CD4-positive, alpha-beta T cell treated with Interleukin-17A for 1 hour (primary cell): ENCODE measurements at places on chromosomes 12 and 14.

DNA sequence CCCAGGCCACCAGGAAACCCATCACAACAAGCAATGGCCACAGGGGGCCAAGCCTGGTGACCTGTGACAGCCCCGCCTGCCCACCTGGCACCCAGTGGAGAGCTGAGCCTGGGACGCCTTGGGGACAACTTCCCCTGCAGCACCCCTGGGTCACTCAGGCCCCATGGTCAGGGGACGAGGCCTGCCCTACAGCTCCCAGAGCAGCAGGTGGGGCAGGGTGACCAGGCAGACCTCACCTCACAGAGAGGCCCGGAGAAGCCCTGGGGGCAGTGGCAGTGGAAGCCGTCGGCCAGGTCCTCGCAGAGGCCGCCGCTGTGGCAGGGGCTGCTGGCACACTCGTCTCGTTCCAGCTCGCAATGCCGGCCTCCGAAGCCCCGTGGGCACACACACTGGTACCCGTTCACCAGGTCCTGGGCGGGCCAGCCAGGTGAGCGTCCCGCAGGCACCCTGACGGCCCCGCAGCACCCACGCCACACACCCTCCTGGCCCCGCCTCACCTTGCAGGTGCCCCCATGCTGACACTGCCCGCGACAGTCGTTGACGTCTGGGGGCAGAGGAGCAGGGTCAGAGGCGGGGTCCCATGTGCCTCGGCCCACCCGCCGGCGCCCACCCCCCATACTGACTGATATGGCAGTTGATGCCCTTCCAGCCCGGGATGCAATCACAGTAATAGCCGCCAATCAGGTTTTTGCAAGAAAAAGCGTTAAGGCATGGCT lies 18.1 kb downstream of the JAG2 start:
- DNase-seq: no peak

GRCh38 chr12:20711846-20712245 lies 16.7 kb downstream of the SLCO1C1 start:
- DNase-seq: no peak

- DNase-seq: no peak
Observed at GRCh38 chr12:82529101-82529500, 157.6 kb upstream of the TMTC2 start.

DNA sequence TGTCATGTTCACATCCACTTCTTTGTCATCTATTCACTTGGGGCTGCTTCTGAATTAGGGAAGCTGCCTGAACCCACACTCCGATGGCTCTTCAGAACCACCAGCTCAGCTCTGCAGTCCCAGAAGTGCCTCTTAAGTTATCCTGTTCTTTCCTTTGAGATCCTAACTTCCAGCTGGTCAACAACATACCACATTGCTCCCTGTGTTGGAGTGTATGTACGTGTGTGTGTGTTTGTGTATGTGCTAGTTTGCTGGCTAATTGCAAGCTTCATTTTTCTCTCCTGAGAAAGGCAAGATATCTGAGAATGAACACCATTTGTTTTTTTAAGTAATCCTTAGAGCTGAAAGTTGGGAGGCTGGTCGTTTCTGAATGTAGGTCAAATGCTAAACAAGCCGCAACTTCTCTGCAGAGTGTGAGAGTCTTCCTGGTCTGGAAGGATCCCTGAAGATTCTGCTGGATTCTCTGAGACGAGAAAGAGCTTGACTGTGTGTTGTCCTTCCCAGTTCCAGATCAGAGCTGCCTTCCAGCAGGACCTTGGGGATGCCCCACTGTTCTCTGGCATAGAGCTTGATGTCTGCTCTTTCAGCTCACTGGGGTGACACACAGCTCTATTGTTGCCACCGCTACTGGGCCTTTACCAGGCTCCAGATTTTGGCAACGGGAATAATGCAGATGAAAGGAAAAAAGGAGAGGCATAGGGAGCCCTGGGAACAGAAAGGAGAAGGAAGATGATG lies 839 bp downstream of the GSG1 start:
- DNase-seq: no peak

DNA sequence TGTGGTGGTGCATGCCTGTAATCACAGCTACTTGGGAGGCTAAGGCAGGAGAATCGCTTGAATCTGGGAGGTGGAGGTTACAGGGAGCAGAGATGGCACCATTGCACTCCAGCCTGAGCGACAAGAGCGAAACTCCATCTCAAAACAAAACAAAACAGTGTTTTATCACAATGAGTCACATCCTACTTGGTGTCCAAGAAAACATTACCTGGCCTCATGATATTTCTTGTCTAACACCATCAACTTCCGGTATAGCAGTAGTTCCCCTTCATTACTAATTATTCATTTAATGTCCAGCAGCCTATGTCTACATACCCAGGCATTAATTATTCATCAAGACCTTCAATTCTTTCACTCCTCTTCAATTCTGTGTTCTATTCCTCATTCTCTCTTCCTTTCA lies 115.5 kb downstream of the CCDC59 start:
- DNase-seq: no peak

- no peak for DNase-seq
Observed at GRCh38 chr12:62351326-62351725, 91.1 kb downstream of the USP15 start.
